ENCODE measurements at places on chromosomes 12 and 14. TPM values are rescaled to one million over a fixed set of nuclear protein-coding genes. Genes with fewer than 3 reads are reported as not detected.
A peak's percentile ranks its signal among the peaks of the same experiment; 100 is the strongest.

- DNase-seq = no peak
Observed at GRCh38 chr12:22993609-22994315, 368.8 kb downstream of the ETNK1 start.

- no peak for DNase-seq
Observed at GRCh38 chr12:107457362-107457935, 228.2 kb upstream of the PWP1 start.

GRCh38 chr14:67524634-67524963, 8.5 kb upstream of the PLEKHH1 start:
- DNase-seq = no peak

DNA sequence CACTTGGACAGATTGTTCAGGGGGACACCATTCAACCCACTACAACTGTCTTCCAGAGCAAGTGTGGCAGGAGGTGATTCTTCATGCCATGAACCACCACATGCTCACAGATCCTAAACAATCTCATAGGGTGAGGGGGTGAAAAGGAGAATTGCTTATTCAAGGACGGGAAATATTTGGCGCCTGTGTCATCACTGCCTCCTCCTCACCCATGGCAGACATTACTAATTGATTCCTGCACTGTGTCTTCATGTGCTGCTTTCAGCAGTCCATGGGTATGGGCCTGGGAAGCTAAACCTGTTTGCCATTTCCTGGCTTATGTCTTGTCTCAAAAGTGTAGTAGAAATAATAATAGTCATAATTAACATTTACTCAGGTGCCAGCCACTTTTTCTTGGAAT, 31.3 kb downstream of the MMAB start:
- DNase-seq = no peak

The TAS2R46 gene
- 0.72 TPM for total RNA-seq

- peak; percentile 74 for DNase-seq
Observed at GRCh38 chr14:50083467-50084337, 32.7 kb downstream of the VCPKMT start.

DNA sequence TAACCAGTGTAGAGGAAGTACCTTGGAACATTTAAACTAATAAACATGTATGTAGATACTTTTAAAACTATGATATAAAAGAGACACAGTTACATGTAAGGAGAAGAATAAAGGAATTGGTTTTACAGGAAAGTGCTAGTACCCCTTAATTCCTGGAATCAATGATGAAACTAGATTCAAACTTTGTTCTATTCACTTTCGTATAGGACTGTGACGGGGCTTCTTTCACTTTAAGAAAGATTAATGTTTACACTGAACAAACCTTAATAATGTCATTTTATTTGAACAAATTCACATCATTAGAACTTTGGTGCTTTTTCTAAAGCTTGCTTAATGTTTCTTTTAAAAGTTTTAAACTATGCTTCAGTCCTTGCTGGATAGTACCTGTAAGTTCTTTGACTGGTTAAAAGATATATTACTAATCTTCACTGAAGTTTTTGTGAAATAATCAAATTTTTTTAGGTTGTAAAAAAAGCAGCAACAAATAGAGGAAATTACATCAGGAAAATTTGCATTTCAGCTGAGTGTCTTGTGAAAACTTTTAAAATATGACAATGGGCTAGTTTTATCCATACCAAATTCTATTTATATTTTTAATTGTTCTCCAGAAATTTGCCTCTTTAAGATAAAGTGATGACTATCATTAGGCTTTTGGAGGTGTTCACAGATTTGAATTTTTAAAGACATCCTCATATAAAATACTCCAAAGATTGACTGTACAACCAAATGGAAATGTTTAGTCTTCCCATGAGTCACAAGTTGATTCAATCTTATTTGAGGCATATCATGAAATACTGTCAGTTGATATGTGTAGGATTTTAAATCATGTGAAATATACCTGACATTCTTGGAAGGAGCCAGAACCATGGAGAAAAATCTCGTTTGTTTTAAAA, 36.2 kb downstream of the PAPOLA start:
- DNase-seq = no peak

GRCh38 chr14:55416866-55417265, 5.2 kb upstream of the ATG14 start:
- peak; percentile 36 for DNase-seq

DNA sequence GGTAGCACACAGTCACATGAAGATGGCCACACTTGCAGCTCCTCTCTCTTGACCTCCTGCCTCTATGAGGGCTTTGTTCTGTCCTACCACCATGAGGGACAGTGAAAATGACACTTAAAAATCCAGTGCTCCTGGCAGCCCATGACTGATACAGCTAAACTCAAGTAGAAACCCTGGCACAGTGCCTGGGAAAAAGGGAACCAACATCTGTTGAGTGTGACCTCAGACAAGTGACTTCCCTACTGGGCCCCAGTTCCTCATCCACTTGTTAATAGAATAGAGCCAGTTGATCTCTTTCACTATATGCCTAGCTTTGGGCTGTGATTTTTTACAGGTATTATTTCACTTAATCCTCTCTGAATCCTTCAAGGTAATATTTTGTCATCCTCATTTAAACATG, 4.8 kb downstream of the GUCY2C start:
- DNase-seq = no peak

DNA sequence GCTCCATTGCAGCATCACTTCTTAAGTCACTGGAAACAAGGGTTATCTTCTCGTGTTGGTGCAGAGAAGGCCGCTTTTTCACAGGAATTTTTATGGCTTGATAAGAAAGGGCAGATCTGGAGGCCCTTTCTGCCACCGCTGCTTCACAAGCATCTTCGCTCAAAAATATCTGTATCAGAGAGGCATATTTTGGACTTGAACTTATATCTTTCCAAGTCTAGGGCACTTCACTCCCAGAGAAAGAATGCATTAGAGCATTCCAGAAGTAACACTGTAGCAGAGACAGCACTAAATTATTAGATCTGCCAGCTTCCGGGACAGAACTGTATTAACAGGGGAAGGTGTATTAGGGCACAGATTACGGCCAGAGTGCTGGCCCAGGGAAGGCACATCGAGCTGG, 151.7 kb upstream of the AMIGO2 start:
- DNase-seq = no peak

- no peak for DNase-seq
Observed at GRCh38 chr14:69715725-69716477, 51.0 kb upstream of the SRSF5 start.

DNA sequence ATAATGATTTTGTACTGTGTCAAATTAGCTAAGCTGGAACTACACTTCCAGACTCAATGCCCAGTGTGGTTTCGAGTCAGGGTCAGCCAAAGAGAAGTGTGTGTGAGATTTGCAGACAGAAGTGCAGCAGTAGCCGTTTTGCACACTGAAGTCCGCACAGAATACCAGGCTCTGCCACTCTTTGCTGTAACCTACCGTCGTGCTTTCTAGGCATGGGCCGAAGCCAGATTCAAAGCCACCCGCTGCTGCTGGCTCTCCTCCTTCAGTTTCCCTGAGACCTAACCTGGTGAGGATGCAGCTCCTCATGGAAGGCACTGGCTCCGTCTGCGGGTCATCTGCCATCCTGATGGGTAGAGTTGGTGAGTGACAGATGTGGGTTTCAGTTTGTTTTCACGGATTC, 48.8 kb downstream of the LRTM2 start:
- DNase-seq = no peak

DNA sequence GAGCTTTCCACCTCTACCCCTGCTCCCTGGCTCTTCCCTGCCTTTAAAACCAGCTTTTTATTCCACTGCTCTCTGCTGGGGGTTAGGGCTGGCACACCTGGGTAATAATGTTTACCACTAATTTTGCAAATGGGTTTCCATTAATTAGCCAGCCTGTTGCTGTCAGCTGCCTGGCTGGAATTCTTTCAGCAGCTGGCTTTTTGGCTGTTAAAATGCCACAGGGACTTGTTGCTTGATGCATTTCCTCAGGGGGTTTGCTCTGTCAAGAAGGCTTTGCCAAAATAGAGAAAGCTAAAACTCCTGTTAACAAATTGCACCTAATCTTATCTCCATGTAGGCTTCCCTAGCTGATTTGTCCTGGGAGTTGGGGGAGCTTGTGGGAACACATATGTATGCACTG, 51.8 kb upstream of the PSMC1 start:
- DNase-seq = no peak

DNA sequence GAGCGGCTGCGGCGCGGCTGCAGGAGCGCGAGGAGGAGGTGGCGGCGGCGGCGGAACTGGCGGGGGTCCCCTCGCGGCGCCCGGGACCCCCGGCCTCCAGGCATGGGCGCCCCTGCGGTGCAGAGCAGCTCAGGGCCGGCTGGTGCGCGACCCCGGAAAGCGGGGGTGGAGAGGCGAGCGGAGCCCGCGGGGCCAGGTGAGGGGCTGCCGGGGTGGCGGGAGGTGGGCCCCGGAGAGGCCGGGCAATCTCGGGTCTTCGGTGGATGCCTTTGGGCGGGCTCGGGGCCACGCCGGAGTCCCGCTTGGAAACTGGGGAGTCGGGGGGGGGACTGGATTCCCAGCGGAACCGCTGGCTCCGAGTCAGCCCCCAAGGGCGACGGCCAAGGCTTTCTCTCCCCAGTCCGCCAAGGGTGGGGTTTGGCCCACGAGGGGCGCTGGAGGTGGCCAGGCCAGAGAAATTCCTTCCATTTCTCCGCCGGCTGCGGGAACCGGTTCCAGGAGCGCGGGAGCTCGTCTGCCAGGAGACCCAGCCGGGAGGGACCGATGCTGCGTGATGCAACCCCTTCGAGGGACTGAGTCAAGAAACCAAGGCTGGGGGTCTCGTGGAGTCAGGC, 13.9 kb upstream of the NR4A1 start:
- peak; percentile 38 for DNase-seq
